Fibroblast of skin of back (primary cell): ENCODE measurements at places on chromosomes 1 and 21.

DNA sequence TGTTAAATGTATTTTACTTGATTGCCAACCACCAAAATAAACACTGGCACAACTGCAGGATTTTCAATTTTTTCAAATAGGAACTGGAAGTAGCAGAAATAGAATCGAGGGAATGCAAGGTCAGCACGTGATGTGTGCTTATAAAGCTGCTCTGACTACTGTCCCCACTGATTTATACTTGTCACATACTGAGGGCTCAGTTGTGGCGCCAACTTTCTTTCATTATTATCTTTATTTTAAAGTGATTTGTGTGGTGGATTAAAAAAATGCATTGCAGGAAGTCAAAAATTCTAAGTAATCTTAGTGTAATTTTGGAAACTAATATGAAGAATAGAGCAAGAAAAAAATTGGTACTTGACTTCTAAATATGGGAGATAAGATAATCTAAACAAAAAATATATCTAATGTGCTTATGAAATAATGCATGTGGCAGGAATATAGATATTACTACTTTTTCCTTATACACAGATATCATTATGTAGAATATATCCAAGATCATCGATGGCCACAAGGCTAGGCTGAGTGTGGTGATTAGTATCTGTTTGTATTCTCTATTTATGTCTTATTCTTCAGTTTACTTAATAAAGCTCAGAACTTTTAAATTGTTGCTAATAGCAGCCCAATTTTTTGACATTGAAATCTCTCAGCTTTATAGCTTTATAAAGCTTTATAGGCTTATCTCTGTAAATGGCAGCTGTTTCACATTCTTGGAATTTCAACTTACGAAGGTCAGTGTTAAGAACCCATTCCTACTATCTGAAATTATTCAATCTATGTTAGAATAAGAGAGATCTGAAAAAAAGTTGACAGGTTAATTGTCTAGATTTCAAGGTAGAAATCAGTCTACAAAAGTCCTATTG is 404.5 kb upstream of the ADAMTS5 start:
- DNase-seq: peak; percentile 38

DNA sequence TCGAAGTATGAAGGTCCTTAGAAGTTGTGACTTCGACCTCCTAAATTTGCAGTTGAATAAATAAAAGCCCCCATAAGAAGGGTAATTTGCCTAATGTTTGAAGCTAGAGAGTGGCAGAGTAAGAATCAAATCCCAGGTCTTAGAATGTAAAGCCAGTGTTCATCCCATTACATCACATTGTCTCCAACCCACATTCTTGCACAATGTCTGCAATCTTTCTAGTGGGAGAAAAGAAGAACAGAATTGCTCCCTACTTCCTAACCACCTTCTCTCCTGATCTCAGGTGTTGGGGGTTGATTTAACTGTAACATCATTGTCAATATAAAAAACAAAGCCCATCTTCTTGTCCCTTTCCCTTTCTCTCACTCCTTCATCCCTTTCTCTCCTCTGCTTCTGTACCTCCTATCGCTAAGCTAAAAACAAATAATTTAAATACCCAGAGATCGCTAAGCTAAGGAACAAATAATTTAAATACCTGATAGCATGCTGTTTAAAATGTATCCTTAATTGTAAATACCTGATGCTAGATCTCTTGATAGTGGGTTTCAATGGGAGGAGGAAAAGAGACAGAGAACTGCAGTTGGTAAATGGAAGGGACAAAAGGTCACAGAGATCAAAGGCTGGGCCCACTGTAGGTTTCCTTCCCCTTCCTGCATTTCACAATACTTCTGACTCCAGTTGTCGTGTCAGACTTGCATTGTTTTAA is 32.1 kb upstream of the CCDC190 start:
- no peak for DNase-seq

DNA sequence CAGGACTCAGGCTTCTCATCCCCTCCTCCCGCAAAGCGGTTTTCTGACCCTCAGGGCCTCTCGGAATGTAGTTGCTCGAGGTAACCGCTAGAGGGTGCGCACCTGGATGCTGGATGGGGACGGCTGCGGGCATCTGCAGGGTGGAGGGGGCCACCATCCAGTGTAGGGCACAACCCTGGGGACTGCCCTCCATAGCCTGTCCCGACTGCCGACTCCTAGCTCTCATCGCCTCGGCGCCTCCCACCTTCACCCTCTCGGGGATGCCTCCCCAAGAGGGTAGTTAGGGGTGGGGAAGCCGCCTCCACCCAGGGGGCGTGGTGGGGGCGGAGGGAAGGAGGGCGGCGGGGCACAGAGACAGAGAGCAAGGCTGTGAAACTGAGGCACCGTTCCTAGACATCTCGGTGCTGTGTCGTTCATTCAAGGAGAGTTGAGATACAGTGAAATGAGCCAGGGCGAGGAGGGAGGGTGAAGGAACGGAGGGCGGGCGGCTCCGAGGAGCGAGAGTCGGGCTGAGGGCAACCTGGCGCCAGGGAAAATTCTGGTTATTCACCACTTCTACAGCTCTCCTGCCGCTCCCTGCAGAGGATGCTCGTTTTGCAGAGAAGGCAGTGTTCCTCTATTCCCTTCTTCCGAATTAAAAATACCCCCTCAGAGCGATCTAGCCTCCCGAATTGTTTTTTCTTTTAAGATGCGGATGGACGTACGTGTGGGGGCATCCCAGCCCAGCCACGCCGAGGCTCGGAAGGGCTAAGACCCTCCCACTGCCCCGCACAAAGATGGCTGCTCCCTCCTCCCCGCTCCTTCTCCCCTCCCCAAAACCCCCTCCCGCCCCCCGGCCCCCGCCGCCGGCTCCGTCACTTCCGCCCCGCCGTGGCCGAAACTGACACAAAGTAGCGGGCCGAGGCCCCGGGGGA is at the start of gene ATP8B2:
ATP8B2 (plus strand) TSS at position 857 of the 914 bp plus-strand sequence. CDS start 2,617 bp downstream, outside the sequence.
- peak; percentile 77 for DNase-seq

GRCh38 chr1:203135636-203136305 is 8.2 kb downstream of the ADORA1 start:
- DNase-seq: no peak

DNA sequence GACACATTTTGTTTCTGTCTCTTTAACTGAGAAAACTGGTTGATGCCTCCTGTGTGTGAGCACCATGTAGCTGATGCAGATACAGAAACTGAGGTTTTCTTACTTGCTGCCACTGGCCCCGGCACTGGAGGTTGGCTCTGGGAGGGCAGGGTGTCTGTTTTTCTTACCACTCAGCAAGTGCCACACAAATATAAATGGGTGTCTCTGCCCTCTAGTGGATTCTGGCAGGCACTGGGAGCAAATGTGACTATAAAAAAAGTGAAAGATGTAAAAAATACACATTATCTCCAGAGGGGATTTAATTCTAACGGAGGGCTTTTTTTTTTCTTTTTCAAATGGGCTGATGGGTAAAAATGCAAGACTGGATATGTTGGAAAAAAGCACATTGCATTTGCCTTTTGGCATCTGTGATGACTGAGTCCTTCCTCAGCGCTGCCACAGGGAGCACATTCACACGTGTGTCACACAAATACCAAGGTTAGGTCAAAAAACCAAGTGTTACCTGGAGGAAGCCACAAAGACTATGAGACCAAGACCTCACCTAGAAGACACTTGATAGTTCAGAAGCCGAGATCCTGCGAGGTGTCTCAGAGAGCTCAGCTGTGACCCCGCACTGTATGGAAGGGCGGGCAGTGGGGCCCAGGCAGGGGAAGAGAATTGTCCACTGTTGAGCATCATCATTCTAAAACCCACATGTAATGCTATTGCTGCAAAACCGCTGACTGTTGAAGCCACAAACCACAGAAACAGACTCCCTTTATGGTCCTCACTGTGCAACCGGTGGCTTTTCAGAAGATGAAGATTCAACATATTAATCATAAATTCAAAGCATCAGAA is 18.9 kb downstream of the PGBD2 start:
- DNase-seq: peak; percentile 63

- no peak for DNase-seq
Observed at GRCh38 chr1:47682198-47682597, 244.4 kb downstream of the FOXD2 start.

DNA sequence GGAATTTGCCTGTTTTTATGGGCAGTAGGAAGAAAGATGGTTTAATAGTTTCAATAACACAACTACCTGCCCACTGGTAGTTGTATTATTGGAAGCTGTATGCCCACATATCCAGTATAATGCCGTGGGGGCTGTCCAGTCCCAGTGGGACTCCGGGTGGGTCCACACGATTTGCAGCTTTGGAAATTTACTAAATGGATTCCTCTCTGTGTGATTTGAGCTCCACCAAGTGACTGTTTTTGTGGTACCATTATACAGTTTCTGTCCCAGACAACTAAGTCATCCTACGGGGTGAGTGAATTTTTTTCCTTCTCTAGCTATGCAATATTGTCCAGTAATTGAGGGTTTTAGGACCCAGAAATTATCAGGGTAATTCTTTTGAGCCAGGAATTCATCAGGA is 86.8 kb downstream of the PLA2G4A start:
- no peak for DNase-seq
